CD8-positive, alpha-beta memory T cell (primary cell): ENCODE measurements at places on chromosomes 12 and 14. TPM values are rescaled to one million over a fixed set of nuclear protein-coding genes. Genes with fewer than 3 reads are reported as not detected.

DNA sequence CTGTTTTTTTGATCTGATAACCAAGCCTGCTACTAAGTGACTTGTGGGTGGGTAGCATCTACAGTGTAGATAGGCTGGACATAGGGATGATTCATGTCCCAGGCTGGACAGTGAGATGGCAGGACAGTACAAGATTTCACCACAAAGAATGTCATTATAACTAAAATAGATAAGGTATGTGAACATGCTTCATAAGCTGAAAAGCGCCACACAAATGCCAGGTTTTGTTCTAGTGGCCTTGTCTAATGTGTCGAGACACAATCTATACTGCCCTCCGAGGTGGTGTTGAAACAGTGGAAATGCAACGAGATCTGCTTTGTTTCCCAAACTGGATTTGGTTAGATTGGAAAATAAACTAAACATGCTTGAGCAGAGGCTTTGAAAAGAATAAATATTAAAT lies 4.4 kb downstream of the LGALS3 start:
- H3K4me1 ChIP-seq = peaks cover 7% of the 10 kb centered on the region
- no peaks in the 10 kb centered on the region for H3K27me3 ChIP-seq

DNA sequence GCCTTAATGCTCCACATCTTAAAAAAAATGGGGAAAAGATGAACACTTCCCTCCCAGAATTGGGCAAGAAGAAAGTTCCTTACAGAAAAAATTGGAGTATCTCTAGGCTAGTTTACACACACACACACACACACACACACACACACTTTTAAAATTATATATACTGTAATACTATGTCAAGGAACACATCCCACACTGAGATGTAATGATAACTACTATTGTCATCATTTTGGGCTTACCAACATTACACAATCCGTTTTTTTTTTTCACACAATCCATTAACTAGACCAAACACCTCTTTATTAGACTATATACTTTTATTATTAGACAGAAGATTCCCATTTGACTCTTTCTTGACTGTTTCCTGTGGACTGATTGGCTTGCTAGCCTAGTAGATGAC lies 2.5 kb downstream of the LTBR start:
- no peaks in the 10 kb centered on the region for H3K36me3 ChIP-seq
- H3K4me3 ChIP-seq = no peak overlapping the region
- no peaks in the 10 kb centered on the region for H3K4me1 ChIP-seq
- no peak overlapping the region for H3K27ac ChIP-seq

TMPRSS12 gene
- total RNA-seq = not detected

- H3K27me3 ChIP-seq = no peaks in the 10 kb centered on the region
- H3K27ac ChIP-seq = no peak overlapping the region
- no peak overlapping the region for H3K4me3 ChIP-seq
- H3K4me1 ChIP-seq = peaks cover 7% of the 10 kb centered on the region
- DNase-seq = no peak
These were observed 35.7 kb downstream of the IQSEC3 start for GRCh38 chr12:101969-102878.

DNA sequence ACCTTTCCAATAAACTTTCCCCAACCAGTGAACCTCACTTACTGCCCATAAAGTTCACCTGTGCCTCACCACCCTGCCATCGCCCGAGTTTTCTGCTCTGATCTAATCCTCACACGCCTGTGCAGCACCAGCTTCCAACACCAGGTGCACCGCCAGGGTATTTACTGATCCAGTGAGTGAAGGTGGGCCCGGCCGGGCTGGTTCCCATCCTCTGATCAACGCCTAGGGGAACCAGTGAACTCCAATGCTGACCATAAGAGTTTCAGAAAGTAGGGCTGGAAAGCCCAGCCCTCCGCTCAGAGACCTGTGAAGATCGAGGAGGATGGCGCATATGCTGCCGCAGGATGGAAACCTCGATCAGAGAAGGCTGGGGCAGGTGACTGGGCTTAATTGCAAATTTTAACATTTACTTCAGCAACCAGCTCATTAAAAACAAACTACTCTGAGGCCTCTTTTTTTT lies 685 bp upstream of the MYL6B start:
- H3K4me3 ChIP-seq = peak overlapping the region; percentile 60
- peak; percentile 81 for DNase-seq
- no peaks in the 10 kb centered on the region for H3K36me3 ChIP-seq
- H3K27ac ChIP-seq = peak overlapping the region; percentile 80
- peaks cover 24% of the 10 kb centered on the region for H3K4me1 ChIP-seq

GRCh38 chr14:61551384-61551783 lies 143.9 kb upstream of the HIF1A start:
- no peaks in the 10 kb centered on the region for H3K27me3 ChIP-seq
- DNase-seq = no peak
- H3K27ac ChIP-seq = no peak overlapping the region
- peaks cover 52% of the 10 kb centered on the region for H3K36me3 ChIP-seq

DNA sequence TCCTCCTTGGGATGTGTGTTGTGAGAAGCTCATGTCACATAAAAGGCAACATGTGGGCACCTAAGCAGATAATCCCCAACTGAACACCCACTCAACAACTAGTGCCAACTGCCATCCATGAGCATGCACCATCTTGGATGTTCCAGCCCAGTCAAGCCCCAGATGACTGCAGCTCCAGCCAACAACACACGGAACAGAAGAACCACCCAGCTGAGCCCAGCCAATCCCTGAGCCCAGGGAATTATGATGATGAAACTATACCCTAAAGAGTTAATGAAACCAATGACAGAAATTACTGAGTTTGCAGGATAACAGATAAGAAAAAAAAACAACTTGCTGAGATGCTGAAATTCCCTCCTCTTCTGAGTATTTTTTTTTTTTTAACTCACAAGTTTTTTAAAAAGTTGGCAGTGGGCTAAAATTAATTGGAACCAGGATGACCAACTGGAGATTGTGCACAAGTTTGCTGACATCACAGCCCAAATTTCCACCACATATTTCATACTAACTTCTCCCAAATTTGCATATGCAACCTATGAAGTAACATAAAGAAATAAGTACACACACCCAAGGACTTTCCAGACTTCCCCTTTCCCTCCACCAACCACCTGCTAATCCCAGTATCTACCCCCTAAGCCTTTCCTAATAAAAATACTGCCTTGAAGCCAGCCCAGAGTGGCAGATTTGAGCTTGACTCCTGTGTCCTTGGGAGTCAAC lies 124.5 kb downstream of the KSR2 start:
- H3K27me3 ChIP-seq = no peaks in the 10 kb centered on the region
- H3K36me3 ChIP-seq = no peaks in the 10 kb centered on the region
- H3K4me3 ChIP-seq = no peak overlapping the region
- no peak for DNase-seq
- H3K27ac ChIP-seq = no peak overlapping the region

DNA sequence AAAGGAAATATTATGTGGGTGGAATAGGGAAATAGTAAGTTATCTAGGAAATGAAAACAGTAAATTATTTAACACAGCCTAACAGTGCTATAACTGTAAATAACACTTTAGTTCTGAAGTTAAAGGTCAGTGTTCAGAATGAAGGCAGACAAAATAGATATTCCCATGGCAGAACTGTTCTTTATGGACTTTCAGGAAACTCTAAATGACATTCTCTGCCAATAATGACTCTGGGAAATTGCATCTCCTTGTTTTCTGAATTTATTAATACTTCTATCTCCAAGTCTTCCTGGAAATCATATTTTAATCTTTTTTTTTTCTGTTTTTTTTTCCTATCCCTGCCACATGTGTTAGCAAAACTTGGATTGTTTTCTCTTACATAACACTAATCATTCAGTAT lies 101.4 kb downstream of the PDE3A start:
- no peak overlapping the region for H3K27ac ChIP-seq
- H3K36me3 ChIP-seq = no peaks in the 10 kb centered on the region
- no peaks in the 10 kb centered on the region for H3K27me3 ChIP-seq
- no peak overlapping the region for H3K4me3 ChIP-seq
- no peaks in the 10 kb centered on the region for H3K4me1 ChIP-seq
- DNase-seq = no peak

DIO3 gene
- total RNA-seq = not detected

CACNA1C gene
- 0.04 TPM for total RNA-seq

KRT71 gene
- not detected for total RNA-seq

DNA sequence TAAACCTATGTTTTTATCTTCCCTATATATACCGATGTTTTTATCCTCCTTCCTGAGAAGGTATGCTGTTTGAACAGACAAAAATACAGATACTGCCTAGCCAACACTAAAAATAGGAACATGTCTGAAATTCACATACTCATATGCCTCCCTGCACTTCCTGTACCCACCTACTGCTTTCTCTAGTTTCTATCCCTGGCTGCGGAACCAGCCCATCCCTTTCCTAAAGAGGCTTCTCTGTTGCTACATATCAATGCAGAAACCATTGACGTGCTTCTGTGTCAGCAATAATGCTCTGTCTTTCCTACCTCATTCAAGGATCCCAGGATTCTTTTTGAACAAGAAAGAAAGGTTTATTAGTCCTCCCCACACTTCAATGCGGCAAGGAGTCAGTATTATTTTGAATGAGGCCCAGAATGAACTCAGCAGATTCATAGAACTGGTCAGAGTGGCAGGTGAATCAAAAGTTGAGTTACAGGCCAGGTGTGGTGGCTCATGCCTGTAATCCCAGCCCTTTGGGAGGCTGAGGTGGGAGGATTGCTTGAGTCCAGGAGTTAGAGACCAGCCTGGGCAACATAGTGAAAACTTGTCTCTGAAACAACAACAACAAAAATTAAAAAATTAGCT lies 67.8 kb upstream of the NAP1L1 start:
- DNase-seq = no peak
- H3K27me3 ChIP-seq = no peaks in the 10 kb centered on the region
- no peak overlapping the region for H3K4me3 ChIP-seq
- H3K36me3 ChIP-seq = no peaks in the 10 kb centered on the region
- no peak overlapping the region for H3K27ac ChIP-seq

GRCh38 chr12:121773011-121773777 lies 20.3 kb downstream of the RHOF start:
- no peaks in the 10 kb centered on the region for H3K36me3 ChIP-seq
- peak; percentile 86 for DNase-seq
- H3K4me1 ChIP-seq = peaks cover 23% of the 10 kb centered on the region
- H3K27me3 ChIP-seq = no peaks in the 10 kb centered on the region

NFE2 gene
- total RNA-seq = not detected

DNA sequence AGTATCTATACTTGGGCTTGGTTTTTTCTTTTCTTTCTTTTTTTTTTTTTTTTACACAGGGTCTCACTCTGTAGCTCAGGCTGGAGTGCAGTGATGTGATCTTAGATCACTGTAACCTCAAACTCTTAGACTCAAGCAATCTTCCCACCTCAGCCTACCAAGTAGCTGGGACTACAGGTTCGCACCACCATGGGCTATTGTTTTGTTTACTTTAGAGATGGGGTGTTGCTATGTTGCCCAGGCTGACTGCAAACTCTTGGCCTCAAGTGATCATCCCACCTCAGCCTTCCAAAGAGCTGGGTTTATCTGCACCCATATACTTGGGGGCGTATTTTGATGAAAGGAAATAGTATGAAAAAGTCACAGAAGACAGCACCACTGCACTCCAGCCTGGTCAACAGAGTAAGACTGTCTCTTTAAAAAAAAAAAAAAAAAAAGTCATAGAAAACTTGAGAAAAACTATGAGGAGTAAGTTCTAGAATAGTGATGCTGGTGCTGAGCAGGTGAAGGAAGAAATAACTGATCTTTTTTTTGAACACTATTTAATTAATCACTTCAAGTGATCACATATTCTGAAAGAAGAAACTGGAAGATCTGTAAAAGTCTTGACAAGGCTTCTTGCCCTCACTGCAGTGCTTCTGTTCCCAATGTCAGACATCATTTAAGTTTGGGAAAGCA lies 53.8 kb upstream of the NPFF start:
- no peaks in the 10 kb centered on the region for H3K27me3 ChIP-seq
- no peak for DNase-seq
- no peak overlapping the region for H3K27ac ChIP-seq
- no peak overlapping the region for H3K4me3 ChIP-seq
- H3K4me1 ChIP-seq = peaks cover 24% of the 10 kb centered on the region

GRCh38 chr12:76455582-76456345 lies 103.8 kb downstream of the OSBPL8 start:
- no peak for DNase-seq
- H3K27ac ChIP-seq = no peak overlapping the region
- H3K27me3 ChIP-seq = no peaks in the 10 kb centered on the region
- H3K4me1 ChIP-seq = peaks cover 12% of the 10 kb centered on the region
- H3K36me3 ChIP-seq = no peaks in the 10 kb centered on the region
- H3K4me3 ChIP-seq = no peak overlapping the region

- no peak overlapping the region for H3K4me3 ChIP-seq
- no peak overlapping the region for H3K27ac ChIP-seq
- DNase-seq = no peak
- no peaks in the 10 kb centered on the region for H3K27me3 ChIP-seq
- peaks cover 9% of the 10 kb centered on the region for H3K36me3 ChIP-seq
These were observed 1.0 kb upstream of the GPD1 start for GRCh38 chr12:50102646-50103309.

PPP1R1A gene
- not detected for total RNA-seq

DNA sequence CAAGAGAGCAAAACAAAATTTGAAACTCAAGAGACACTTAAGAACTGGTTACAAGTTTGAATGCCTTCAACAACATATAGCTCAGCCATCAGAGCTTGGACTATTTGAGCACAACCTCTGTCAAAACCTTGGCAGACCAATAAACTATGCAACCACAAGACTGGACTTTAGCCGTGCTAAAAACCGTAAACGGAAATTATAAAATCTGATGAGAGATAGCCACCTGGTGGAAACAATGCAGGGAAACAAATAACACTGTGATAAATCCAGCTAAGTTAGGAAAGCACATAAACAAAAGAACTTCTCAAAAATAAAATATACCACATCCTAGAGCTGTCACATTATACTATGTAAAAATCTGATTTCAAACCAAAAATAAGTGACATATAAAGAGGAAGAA lies 1074.2 kb upstream of the NOVA1 start:
- no peak overlapping the region for H3K4me3 ChIP-seq
- H3K27me3 ChIP-seq = no peaks in the 10 kb centered on the region
- no peaks in the 10 kb centered on the region for H3K4me1 ChIP-seq
- no peaks in the 10 kb centered on the region for H3K36me3 ChIP-seq
- no peak overlapping the region for H3K27ac ChIP-seq

DNA sequence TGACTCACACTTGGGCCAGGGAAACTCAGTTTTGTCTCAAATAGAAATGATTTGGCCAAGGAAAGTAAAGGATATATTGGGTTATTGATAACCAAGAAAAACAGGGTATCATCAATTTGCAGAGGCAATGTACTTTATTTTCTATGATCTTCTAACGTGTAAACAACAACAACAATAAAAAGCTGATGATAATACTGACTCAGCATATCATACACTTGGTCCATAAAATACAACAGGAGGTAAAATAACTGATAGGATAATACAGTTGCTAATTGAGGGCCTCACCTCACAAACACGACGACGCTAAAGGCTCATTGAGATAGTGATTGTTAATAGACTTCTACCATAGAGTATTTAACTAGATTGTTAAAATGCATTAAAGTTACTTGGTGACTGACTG lies 774.0 kb upstream of the NOVA1 start:
- H3K27ac ChIP-seq = no peak overlapping the region
- no peak for DNase-seq
- H3K4me1 ChIP-seq = no peaks in the 10 kb centered on the region
- H3K4me3 ChIP-seq = no peak overlapping the region

GRCh38 chr12:45543887-45544286 lies 185.6 kb upstream of the ARID2 start:
- no peak overlapping the region for H3K27ac ChIP-seq
- H3K27me3 ChIP-seq = no peaks in the 10 kb centered on the region
- DNase-seq = peak; percentile 15
- no peaks in the 10 kb centered on the region for H3K36me3 ChIP-seq
- H3K4me1 ChIP-seq = no peaks in the 10 kb centered on the region

GRCh38 chr14:54942913-54943312 lies 40.3 kb upstream of the GCH1 start:
- no peaks in the 10 kb centered on the region for H3K36me3 ChIP-seq
- no peaks in the 10 kb centered on the region for H3K4me1 ChIP-seq
- no peak overlapping the region for H3K4me3 ChIP-seq
- no peak overlapping the region for H3K27ac ChIP-seq
- no peaks in the 10 kb centered on the region for H3K27me3 ChIP-seq
